ENCODE measurements at places on chromosomes 1 and 21.

DNA sequence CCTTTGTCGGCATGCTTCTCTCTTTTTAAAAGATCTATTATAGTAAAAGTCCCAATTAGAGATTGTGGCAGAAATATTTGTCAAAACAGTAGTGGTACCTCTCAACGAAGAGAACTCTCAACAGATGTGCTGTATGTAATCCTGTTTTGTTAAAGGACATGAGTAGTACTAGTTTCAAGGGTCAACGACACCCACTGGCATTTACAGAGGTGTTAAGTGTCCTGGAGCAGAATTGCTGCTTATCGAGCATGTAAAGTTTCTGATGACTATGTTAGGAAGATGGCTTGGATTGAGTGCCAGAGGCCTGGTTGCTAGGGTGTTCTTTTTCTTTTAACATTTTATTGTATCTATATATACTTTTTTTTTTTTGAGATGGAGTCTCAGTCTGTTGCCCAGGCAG, 27.1 kb downstream of the CELF3 start:
- no peak for DNase-seq

GRCh38 chr21:36030581-36031189, 29.6 kb downstream of the SETD4 start:
- no peak for DNase-seq

GRCh38 chr1:227790868-227791267, 24.6 kb upstream of the PRSS38 start:
- DNase-seq = no peak

- DNase-seq = no peak
These were observed 418.5 kb downstream of the DPYD start for GRCh38 chr1:97502360-97502759.

DNA sequence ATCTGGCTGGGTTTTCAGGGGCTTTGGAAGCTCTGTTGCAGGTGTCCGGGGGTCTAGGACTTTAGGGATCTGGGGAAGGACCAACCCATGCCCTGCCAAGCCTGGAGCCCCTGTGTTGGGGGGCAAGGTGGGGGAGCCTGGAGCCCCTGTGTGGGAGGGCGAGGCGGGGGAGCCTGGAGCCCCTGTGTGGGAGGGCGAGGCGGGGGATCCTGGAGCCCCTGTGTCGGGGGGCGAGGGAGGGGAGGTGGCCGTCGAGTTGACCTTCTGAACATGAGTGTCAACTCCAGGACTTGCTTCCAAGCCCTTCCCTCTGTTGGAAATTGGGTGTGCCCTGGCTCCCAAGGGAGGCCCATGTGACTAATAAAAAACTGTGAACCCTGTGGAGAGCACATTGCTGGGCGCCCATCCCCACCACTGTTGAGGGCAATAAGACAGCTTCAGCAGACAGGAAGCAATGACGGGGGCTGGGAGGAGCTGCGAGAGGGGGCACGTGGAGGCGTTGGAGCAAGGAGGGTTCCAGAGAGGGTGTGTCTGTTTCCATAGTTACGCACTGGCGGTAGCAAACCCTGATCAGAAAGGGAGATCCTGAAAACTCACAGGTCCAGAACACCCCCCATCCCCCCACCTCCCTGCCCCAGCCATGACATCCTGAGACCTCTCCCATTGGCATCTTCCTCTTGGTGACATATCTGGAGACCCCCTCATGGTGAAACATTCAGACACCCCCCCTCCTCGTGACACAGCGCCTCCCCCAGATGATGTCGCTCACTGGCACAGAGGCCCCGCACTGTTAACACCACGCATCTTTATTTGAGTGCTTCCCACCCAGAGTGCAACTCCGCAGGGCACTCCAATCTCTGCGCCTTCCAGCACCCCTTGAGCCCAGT, 8.4 kb downstream of the MYBPH start:
- DNase-seq = no peak

- DNase-seq = no peak
These were observed 361.4 kb downstream of the HLX start for GRCh38 chr1:221240690-221241089.

DNA sequence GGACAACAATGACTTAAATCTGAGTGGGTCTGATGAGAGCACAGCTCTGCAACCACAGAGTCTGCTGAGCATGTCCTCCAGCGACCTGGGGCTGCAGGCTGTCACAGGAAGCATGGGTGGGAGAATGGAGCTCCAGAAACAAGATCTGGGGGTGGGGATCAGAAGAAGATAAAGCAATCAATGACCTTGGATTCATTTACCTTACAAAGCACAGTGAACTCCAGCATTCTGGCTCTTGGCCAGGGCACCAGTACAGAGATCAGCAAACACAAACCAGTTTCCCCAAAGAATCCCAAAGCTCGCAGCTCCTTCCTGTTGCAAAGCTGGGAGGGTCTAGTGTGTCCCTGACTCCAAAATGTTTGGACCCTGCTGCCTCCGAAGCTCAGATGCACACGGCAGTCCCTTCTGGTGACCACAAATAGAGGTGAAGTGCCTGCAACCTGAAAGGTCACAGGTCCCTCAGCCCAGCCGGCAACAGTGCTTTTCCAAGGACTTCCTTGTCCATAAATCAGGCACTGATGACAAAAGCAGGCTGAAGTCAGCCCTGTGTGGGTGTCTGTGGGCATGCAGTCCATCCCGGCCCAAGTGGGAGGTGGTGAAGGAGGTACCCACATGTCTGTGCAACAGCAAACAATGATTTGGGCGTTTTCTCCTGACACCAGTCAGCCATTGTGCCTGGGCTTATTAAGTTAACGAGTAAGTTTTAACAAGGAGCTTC, 76.1 kb downstream of the SH3BGR start:
- DNase-seq = no peak

GRCh38 chr1:117802531-117803257, 126.7 kb downstream of the GDAP2 start:
- DNase-seq = no peak

GRCh38 chr1:203089001-203089650, 3.3 kb upstream of the MYOG start:
- no peak for DNase-seq

GRCh38 chr21:45090966-45091365, 16.6 kb downstream of the ADARB1 start:
- no peak for DNase-seq

GRCh38 chr21:22020221-22020620, 1022.0 kb downstream of the NCAM2 start:
- DNase-seq = no peak

DNA sequence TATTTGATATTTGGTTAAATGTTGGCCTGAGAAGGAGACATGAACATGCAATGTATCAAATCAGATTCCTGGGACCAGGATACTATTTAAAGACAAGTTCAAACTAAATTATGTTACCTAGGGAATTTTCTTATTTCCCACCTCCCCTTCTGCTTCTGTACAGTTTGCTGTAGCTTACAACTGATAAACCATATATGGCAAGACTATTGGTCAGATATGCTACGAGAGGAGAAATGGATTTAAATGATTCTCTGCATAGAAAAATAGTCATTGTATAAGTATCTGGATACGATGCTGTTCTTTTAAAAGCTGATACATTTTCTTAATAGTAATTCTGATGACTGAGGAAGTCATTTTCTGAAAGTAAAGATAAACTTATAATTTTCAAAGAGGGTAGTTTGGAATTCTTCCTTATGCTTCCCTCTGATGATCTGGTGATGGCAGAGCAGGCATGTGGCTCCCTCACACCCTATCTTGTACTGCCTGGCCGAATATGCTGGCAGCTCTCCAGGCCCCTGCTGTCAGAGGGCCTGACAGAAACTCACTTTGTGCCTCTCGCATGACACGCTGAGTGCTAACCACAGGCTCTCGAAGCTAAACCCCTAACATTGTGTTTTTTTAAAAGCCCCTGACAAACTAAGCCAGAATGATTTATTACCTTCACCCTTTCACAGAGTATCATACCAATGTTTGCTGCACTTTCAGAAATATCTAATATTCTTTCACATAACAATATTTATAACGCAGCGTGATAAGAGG, 19.4 kb downstream of the RRP15 start:
- peak; percentile 30 for DNase-seq

- no peak for DNase-seq
These were observed 176.6 kb downstream of the VPS13D start for GRCh38 chr1:12406211-12407021.

DNA sequence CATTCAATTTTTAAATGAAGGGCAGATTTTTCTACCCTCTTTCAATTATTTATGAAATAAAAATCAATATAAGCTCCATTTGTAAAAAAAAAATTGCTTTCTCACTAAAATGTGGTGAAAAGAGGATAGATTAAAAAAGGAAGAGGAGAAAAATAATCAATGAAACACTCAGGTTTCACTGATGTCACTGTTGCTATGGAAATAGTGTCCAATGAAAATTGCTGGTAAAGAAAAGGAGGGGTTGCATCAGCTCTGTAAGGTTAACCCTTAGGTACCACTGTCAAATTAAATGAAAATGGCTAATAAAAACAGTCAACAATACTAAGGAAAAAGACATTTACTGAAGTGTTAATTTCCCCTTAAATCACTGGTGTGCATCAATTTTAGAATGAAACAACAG, 91.6 kb upstream of the TTC39A start:
- DNase-seq = peak; percentile 40

DNA sequence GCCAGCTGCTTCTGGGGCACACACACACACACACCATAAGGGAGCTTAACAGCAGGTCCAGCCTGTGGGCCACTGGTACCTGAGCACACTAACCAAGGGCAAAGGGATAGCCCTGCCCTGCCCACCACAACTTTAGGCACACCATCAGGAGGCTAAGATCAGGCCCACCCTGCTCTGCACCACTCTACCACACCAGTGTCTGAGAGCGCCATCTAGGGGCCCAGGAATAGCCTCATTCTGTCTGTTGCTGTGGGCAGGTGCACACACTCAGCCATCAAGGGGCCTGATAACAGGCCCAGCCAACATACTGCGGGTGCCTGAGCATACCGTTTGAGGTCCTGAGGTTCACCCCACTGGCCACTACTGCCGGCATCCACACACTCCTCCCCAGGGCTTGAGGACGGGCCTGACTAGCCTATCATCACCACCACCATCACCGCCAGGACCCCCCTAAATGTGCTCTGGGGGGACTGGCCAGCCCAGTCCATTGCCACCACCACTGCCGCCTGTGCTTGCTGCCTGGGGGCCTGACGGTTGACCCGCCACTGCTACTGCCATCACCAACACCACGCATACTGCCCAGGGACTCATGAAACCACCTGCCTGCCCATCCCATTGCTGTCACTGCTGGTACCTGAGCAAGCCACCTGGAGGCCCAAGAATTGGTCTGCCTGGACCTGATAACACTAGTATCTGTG, 31.3 kb downstream of the NSL1 start:
- DNase-seq = peak; percentile 72

GRCh38 chr1:67158401-67158800, 7.9 kb upstream of the IL23R start:
- DNase-seq = peak; percentile 43

GRCh38 chr1:168561989-168562388, 14.4 kb upstream of the XCL1 start:
- no peak for DNase-seq

DNA sequence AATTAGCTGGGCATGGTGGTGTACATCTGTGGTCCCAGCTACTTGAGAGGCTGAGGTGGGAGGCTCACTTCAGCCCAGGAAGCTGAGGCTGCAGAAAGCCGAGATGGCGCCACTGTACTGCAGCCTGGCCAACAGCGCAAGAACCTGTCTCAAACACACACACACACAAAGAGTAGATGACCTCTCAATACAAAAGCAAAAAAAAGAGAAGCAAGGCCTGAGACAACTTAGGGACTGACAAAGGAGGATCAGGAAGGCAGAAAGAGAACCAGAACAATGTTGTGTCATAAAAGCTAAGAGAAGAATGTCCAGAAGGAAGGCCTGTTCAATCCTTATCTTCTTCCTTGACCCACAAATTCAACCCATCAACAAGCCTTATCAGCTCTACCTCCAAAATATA, 18.5 kb downstream of the WASF2 start:
- no peak for DNase-seq

- DNase-seq = no peak
These were observed 15.5 kb upstream of the POGZ start for GRCh38 chr1:151474745-151475144.

GRCh38 chr1:40627987-40628902, 37.2 kb downstream of the RIMS3 start:
- peak; percentile 84 for DNase-seq

DNA sequence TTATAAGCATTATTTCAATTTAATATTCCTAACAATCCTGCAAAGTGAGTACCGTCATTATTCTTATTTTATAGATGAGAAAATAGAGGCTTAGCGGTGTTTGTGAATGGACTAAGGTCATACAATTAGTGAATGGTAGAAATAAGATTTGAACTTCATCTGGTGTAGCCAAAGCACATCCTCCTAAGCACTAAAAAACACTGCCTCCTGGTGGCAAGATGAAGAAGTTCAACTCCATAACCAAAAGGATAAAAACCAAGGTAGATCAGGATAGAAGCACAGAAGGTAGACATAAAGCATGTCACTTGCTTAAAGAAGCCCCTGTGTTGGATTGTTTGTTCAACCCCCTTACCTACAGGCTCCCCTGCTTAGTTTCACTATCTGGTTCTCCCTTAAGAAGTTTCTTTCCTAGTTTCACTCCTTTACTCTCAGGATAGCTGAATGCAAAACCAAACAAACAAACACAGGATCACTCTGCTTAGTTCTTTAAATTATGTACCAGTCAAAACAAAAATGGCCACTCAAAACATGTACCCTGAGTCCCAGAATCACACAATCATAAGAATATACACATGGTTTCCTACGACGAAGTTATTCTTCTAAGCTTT, 12.7 kb upstream of the AIM2 start:
- DNase-seq = peak; percentile 49
